ENCODE measurements at places on chromosomes 3 and 15.

GRCh38 chr3:35745351-35745750 is 106.0 kb downstream of the ARPP21 start:
- no peak for DNase-seq

DNA sequence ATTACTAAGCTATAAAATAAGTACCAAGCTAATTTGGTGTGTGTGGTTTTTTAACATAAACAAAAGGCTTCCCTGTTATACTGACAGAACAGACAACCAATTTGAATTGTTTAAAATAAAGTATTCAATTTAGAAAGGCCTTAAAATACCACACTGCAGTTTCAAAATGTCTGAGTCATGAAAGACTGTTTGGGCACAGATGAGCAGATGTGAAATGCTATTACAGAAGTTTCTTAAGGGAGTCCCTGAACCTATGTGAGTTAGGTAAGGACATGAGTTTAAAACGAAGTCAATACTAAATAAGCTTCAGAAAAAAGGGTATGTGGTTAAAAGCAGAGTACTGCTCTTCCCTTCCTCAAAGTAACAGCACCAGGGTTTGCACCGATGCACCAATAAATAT is 69.7 kb upstream of the SETMAR start:
- DNase-seq = no peak

- DNase-seq = no peak
Measured at GRCh38 chr3:185815391-185816282, 9.2 kb downstream of the IGF2BP2 start.

- DNase-seq = peak; percentile 45
Measured at GRCh38 chr15:60580073-60580472, 101.1 kb upstream of the ICE2 start.

DNA sequence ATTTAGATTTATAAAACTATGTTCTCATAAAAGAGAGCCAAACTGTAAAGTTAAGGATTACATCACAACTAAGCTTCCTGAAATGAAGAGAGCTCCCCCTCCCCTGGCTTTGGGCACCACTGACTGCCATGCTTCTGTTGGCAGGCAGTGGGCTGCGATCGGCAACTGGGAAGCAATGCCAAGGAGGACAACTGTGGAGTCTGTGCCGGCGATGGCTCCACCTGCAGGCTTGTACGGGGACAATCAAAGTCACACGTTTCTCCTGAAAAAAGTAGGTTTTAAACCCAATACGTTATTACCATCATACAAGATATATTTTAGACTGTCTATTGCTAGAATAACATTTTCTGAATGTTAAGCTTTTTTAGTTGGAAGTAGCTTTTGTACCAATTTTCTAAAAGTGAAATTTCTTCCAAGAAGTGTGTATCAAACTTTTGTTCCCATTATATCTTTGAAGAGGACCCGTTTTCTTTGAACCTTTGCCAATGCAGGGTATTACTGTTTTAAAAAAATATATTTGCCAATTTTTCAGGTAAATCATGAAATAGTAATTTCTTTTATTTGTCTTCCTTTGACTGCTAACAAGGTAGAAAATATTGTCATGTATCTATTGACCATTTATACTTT is 184.1 kb downstream of the ADAMTSL3 start:
- no peak for DNase-seq

GRCh38 chr3:127678611-127679533 is 6.1 kb downstream of the ABTB1 start:
- DNase-seq = no peak

DNA sequence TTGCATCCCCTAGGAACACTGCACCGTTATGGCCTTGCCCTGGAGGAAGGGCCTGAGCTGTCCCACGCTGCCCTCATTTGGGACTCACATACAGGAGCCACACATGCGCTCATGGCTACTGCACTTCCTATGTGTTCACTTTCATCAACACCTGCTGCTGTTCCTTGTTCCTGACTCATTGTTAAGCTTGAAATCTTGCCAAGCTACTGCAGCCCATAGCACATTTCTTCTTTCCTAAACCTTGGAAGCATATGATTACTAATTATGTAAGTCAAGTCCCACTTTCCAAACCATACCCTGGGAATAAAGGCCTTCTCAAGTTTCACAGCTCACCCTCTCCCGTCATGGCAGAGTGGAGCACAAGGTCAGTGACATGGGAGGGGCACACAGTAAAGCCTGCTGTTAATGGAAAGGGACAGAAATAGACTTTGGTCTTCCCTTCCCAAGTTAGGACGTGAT is 307.9 kb downstream of the CLSTN2 start:
- no peak for DNase-seq

DNA sequence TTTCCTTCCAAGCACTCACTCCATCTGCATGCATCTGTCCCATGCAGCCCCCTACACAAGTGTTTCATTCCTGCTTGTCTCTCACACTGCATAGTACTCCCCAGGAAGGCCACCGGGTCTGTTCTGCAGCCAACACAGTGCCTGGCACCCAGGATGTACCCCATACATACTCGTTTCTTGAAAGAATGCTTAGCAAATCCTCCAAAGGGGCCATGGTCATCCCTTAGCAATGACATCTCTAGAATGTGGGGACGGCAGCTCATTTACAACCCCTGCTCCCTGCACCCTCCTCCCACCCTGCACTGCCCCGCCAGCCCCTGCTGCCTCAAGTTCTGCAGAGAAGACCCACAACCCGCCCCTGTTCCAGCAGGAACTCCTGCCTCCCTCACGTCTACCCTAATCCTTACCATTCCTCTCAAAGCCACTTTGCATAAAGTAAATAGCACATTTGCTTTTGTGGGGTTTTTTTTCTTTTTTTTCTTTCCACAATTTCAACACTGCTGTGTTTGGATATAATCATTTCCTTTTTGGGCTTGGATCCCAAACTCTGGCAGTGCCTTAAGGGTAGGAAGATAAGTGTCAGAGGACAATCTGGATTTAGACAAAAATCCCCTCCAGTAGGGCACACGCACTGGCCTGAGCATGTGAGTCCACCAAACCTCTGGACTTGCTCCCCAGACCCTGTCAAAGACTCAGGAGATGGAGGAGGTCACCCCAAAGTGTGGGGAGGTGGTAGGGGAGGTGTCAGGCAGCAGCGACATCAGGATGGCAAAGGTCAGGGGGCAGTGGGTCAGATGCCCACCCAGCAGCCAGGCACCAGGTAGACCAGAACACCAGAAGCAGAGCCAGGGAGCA is 68.4 kb downstream of the MEGF11 start:
- no peak for DNase-seq

DNA sequence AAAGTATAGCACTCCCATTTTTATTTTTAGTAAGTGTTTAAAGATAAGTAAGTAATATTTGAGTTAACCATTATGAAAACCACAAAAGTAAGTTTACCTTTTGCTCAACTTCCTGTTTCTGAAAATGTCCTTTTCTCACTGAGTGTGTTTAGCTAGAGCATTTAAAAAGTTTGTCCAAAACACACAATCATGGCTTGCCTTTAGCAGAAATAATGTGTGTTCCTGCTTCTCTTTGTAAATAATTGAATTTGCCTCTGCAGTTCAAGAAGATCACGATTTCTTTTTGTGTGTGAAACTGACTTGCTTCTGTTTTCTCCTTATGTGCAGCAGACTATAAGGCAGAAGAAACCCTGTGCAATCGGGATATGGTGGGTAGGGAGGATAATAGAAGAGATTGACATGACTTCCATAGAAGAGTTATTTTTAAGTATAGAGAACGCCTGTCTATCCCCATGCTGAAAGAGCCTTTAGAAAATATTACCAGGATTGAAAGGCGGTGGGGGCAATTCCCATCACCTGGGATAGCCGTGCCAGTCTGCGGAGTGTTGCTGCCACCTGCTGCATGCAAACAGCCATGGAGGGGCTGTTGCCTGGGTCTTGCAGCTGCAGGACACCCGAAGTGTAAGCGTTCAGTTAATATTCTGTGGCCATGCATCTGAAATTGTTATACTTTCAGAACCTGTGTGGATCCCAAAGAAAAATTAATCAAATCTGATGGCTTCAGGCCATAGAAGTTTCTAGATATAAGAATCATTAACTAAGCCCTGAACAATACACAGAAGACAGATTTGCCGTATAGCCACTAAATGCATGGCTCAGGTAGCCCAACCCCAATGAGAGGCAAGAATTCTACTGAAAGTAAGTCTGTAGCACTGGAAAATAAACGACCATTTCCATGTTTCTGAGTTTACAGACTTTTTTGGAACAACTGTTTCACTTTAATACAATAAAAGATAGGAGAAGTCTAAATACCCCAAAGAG is 2.4 kb upstream of the CD96 start:
- DNase-seq = peak; percentile 39

DNA sequence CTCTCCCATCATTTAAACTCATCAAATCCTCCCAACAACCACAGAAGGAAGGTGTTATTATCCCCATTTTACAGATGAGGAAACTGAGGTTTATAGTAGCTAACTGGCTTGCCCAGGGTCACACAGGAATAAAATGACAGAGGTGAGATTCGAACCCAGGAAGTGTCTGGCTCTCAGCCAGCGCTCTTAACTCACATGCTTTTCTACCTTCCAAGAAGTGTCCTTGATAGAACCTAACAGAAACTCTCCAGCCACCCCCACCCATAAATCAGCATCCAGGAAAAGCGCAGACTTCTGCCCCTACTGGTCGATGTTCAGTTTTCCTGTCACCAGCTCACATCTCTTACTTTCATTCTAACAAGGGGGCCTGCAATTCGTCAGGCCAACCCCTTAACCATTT is 51.7 kb downstream of the SPATA12 start:
- no peak for DNase-seq

DNA sequence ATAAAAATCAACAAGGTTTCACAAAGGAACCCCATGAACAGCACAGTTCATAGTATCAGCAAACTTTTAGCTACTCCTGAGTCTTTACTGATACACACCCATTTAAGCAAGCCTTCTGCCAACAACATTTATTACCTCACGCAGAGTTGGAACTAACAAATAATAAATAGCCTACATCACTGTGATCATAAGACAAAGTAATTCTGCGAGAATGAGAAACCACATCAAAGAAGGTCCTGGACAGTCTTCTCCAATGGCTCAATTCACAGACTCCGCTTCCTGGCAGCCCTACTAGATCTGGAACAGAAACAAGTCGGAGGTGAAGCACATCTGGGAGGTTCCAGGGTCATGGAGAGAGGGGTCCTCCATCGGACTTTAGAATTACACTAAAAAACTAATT is 37.0 kb downstream of the LDHAL6B start:
- DNase-seq = no peak

GRCh38 chr3:12451960-12452359 is 32.3 kb upstream of the TSEN2 start:
- DNase-seq = no peak

DNA sequence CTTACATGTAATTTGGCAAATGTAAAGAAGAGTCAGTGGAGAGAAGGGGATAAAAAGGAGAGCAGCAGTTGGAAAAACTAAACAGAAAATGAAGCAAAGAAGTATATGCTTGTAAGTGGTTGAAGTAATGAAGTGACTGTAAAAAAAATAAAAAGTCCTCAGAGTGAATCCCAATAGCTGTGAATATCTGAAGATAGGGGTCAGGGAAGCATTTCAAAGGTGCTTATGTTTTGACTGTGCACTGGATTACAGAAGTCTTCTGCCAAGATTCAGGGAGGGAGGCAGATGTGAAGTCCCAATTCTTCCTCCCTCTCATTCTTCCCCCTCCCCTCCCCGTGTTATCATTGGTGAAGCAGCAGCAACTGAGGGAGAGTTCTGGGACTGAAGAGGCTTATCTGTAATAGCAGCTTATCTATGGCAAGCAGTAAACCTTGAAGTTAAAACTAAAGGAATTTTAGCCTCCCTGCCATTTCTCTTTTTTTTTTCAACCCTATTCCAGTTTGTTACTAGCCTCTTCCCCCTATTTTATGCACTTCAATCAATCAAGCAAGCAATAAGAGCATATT is 597.9 kb downstream of the IGSF11 start:
- no peak for DNase-seq

DNA sequence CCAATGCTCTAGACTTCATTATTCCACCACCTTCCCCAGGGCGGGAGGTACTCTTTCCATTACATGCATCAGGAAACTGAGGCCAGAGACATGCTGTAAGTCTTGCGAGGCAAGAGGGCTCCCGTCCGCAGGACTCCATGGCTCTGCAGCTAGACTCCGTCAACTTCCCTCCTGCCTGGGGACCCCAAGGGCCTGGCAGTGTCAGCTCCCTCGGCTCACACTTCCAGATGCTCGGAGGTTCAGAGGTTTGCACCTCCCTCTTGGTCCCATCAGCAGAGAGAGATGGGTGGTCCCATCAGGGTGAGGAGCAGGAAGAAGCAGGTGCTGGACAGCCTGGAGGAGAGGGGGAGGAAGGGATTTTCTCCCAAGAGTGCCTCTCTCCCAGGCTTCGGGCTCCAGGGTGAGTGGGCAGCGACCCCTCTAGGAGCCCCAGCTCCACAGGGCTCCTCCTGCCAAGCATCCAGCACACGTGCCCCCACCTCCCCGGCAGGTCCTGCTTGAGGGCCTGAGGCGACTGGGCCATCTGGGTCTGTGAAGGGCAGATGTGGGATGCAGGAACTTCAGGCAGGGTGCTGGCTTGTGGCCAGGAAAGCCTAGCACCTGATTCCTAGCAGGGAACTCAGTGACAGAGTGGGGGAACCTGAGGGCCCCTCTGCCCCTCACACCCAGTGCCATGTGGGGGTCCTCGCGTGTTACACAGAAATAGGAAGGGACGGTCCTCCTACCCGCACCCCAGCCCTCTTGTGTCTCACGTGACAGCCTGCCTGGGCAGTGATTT is 9.3 kb downstream of the PAK6 start:
- no peak for DNase-seq

DNA sequence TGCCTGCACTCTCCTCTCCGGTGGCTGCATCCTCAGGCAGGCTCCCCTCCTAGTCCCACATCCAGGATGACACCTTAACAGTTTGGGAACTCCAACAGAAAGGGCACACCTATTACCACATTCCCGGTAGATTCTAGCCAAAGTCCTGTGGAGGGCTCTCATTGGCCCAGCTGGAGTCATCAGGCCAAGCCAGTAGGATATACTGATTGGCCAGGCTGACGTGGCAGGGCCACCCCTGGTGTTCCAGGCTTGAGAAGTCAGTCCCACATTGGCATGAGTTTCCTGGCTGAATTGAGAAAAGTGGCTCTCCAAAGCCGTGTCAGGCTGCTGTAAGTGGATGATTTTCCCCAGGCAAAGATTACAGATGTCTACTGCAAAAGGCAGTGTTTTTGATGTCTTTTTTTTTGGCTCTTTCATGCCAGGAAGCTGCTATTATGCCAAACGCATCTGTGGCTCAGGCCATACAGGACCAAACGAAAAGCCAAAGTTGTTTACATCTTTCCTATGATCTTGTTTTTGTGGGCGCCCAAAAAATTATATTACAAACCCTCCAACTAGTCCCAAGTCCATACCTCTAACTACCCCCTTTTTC is 6.6 kb upstream of the BLM start:
- no peak for DNase-seq

- no peak for DNase-seq
Measured at GRCh38 chr15:98493966-98494511, 154.3 kb upstream of the IGF1R start.

Data from CD4-positive, CD25-positive, alpha-beta regulatory T cell (primary cell).